ENCODE measurements at places on chromosomes 5 and 9.

DNA sequence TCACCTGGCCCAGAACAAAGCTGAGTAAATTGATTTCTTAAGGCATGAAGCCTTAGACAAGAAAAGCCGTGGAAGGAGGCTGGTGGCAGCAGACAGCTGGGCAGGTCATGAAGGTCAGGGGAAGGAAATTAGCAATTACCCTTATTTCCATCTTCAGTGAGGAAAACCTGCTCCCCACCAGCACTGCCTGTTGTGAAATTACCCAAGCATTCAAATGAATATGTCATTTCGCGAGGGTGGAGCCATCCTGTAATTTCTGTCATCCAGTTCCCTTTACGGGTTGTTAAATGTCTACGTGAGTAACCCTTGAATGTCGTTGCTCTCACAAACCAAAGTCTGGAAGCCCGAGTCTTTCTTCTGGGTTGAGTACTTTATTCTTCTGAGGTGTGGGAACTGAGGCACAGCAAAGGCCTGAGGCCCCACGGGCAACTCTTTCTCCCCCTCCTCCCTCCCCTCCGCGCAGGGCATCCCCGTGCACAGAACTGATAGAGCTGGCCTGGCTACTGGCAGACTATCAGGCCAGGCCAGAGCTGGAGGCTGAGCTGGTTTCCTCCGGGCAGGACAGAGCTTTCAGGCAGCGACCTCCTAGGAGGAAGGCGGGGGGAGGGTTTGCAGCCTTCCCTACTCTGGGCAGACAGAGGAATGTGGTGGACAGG is 22.0 kb upstream of the AK3 start:
- DNase-seq = no peak

GRCh38 chr5:129591508-129592160 is 131.5 kb downstream of the ADAMTS19 start:
- no peak for DNase-seq

DNA sequence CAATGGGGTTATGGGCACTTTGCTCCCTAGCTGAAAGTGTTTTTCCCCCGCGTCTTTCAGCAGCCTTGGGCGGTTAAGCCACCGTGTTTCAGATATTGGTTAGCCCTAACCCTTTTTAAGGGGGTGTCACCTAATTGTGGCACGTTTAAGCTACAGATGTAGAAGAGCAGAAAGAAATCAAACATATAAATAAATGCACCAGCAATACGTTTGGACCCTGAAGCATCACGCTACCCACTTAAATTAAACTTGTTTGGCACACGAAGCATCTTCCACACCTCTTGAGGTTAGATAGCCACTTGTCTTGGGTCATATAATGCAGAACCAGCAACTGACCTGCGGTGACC is 768 bp downstream of the YTHDC2 start:
- no peak for DNase-seq

GRCh38 chr5:180704362-180704761 is 35.5 kb downstream of the OR2Y1 start:
- no peak for DNase-seq

DNA sequence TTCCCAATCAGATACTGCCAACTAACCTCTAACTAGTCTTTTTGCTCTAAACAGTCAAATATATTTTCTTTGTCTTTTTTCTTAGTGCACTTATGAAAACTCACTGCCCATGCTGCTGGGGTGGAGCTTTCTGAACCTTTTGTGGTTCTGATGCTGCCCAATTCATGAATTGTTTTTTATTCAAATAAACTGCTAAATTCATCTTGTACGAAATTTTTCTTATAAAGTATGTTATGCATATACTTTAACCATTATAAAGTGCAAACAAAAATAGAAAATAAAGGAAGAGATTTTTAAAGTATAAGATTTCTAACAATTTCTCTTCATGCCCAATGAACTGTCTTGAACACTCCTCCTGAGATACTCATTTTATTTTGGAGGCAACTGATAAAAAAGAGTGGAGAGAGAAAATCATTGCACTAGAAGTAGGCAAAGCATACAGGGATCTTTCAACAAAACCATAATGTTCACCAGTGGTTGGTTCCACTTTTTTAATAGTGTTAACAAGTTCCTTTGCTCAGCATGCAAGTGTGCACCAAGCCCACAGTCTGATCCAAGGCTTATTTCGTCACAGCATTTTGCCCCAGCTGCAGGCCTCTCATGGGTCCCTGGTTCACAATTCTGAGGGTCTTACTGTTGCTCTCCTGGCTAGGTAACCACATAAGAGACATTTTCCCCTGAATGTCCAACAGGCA is 6.2 kb upstream of the FYB1 start:
- DNase-seq = no peak

GRCh38 chr9:99867968-99868367 is 38.5 kb upstream of the STX17 start:
- DNase-seq = no peak
